ENCODE measurements at places on chromosomes 5 and 9. TPM values are rescaled to one million over a fixed set of nuclear protein-coding genes. Genes with fewer than 3 reads are reported as not detected.

GRCh38 chr5:132776938-132777208 is 166 bp downstream of the SEPTIN8 start:
- H3K27ac ChIP-seq, result peak overlapping the region; percentile 86
- DNase-seq, result no peak
- H3K4me1 ChIP-seq, result peaks cover 8% of the 10 kb centered on the region
- no peaks in the 10 kb centered on the region for H3K27me3 ChIP-seq

DNA sequence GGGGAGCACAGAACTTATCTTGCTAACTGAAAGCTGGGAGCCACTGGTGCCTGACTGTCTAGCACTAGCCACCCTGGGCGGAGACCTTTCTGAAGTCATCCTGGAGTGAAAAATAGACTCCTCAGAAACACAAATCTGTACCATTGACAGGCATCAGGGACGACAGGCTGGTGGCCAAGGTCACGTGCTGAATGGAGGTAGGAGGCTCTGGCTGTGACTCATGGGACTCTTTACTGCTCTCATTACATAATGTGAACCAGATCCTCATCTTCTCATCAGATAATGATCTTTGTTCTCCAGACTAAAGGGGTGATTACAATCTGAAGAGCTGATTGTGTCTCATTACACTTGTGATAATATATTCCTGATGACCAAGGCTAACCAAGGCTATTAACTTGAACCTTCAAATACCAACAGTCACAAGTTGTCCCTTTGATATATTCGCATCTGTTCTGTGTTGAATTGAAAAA is 91.8 kb downstream of the SEMA5A start:
- no peaks in the 10 kb centered on the region for H3K4me1 ChIP-seq
- H3K36me3 ChIP-seq, result no peaks in the 10 kb centered on the region
- H3K27me3 ChIP-seq, result no peaks in the 10 kb centered on the region
- no peak for DNase-seq
- H3K4me3 ChIP-seq, result no peak overlapping the region

GRCh38 chr9:84554069-84554664 is 115.4 kb upstream of the NTRK2 start:
- no peak overlapping the region for H3K27ac ChIP-seq
- no peak for DNase-seq
- no peak overlapping the region for H3K4me3 ChIP-seq
- H3K4me1 ChIP-seq, result no peaks in the 10 kb centered on the region

MSMP gene
- total RNA-seq, result not detected

GRCh38 chr5:44911501-44911900 is 102.8 kb downstream of the MRPS30 start:
- H3K4me3 ChIP-seq, result no peak overlapping the region
- H3K36me3 ChIP-seq, result no peaks in the 10 kb centered on the region
- H3K27me3 ChIP-seq, result no peaks in the 10 kb centered on the region

GRCh38 chr5:148437249-148437648 is 53.5 kb downstream of the FBXO38 start:
- H3K36me3 ChIP-seq, result peaks cover 7% of the 10 kb centered on the region
- H3K27me3 ChIP-seq, result no peaks in the 10 kb centered on the region
- no peak for DNase-seq
- no peak overlapping the region for H3K27ac ChIP-seq

SCGB3A2 gene
- not detected for total RNA-seq

GRXCR2 gene
- not detected for total RNA-seq

C1QTNF2 gene
- 1.5 TPM for total RNA-seq

GRCh38 chr5:23169660-23170416 is 316.7 kb upstream of the CDH12 start:
- H3K27ac ChIP-seq, result no peak overlapping the region
- no peak overlapping the region for H3K4me3 ChIP-seq
- DNase-seq, result no peak
- H3K27me3 ChIP-seq, result no peaks in the 10 kb centered on the region

LRRC19 gene
- not detected for total RNA-seq

FEM1C gene
- total RNA-seq, result 24.5 TPM

GDA gene
- total RNA-seq, result not detected

- H3K36me3 ChIP-seq, result peaks cover 55% of the 10 kb centered on the region
- no peak overlapping the region for H3K4me3 ChIP-seq
- no peaks in the 10 kb centered on the region for H3K4me1 ChIP-seq
- no peak overlapping the region for H3K27ac ChIP-seq
These were observed 46.2 kb downstream of the RNF145 start for GRCh38 chr5:159163027-159163700.

- H3K36me3 ChIP-seq, result no peaks in the 10 kb centered on the region
- H3K27ac ChIP-seq, result no peak overlapping the region
- peaks cover 6% of the 10 kb centered on the region for H3K4me1 ChIP-seq
- H3K4me3 ChIP-seq, result no peak overlapping the region
- DNase-seq, result no peak
- no peaks in the 10 kb centered on the region for H3K27me3 ChIP-seq
These were observed 7.2 kb upstream of the DNAJB5 start for GRCh38 chr9:34982361-34982760.

DNA sequence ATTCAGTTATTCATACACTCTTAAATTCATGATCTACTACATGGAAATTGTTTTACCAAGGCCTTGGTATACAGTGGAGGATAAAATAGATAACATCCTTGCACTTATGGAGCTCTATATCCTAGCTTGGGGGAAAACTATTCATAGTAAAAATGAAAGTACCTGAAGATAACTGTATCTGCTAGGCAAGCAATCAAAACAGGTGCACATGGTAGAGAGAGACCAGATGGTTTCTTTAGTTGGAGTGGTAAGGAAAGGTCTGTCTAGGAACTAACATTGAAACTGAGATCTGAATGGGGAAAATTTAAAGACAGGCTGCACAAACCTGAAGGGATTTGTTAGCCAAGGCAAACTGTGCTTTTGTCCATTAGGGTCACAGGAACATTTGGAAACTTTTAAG is 11.1 kb upstream of the SLCO4C1 start:
- DNase-seq, result no peak
- no peaks in the 10 kb centered on the region for H3K36me3 ChIP-seq
- H3K27me3 ChIP-seq, result no peaks in the 10 kb centered on the region
- no peaks in the 10 kb centered on the region for H3K4me1 ChIP-seq
- H3K4me3 ChIP-seq, result no peak overlapping the region

PCDHB16 gene
- total RNA-seq, result 9.2 TPM

- H3K36me3 ChIP-seq, result peaks cover 20% of the 10 kb centered on the region
- no peaks in the 10 kb centered on the region for H3K27me3 ChIP-seq
- H3K27ac ChIP-seq, result no peak overlapping the region
- no peak for DNase-seq
- no peak overlapping the region for H3K4me3 ChIP-seq
These were observed 7.7 kb downstream of the TRIM32 start for GRCh38 chr9:116694785-116695291.

DNA sequence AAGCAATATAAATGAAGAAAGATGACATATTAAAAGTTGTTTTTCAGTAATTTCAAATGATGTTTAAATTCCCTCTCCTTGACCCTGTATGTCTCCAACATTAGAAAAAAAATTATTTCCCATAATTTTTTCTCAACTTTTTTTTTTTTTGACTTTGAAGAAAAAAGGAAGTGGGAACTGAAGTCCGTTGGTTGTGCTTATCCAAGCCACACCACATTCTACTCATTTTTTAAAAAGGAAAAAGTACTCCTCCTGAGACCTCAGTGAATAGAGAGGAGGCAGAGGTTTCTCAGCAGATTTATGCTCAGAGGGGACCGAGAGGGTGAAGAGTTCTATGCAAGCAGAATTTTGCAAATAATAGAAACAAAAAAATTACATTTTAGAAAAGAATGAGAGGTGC is 123.3 kb downstream of the PCSK5 start:
- H3K27me3 ChIP-seq, result no peaks in the 10 kb centered on the region
- no peak overlapping the region for H3K4me3 ChIP-seq
- no peak overlapping the region for H3K27ac ChIP-seq
- H3K4me1 ChIP-seq, result no peaks in the 10 kb centered on the region

DNA sequence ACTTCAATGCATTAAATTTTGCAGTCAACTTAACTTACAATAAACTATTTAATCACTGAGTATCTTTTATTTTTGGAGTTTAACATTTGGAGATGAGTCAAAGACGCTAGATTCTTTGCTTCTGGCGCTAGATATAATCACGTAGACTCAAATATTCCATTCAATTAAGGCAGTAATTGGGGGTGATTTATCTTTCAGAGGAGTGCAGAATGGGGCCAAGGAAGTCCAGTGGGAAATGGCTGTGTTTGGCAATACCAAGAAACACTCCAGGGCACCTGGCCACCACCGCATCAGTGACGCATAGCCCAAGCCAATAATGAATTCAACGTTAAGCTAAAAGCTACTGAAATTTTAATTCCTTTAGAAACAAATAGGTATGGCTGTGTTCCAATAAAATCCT is 81.2 kb downstream of the PHAX start:
- no peak overlapping the region for H3K4me3 ChIP-seq
- H3K27me3 ChIP-seq, result no peaks in the 10 kb centered on the region
- H3K27ac ChIP-seq, result no peak overlapping the region
- no peaks in the 10 kb centered on the region for H3K4me1 ChIP-seq
- DNase-seq, result no peak

- no peak overlapping the region for H3K4me3 ChIP-seq
- H3K4me1 ChIP-seq, result no peaks in the 10 kb centered on the region
- H3K27me3 ChIP-seq, result no peaks in the 10 kb centered on the region
- H3K36me3 ChIP-seq, result no peaks in the 10 kb centered on the region
- DNase-seq, result no peak
These were observed 35.5 kb upstream of the ISL1 start for GRCh38 chr5:51347704-51348103.

DNA sequence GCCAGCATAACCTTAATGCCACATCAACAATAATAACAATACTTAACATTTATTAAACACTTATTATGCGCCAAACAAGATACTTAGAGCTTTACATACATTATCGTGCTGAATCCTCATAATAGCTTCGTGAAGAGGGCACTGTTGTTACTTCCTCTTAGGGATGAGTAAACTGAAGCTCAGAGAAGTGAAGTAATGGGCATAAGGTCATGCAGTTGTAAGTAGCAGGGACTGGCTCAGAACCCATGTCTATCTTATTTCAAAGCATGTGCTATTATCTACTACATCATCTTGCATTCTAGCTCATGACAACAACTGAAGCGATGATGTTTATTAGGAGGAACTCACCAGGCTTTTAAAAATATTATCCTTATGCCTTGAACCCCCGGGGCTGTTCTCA is 34.9 kb upstream of the PPP3R2 start:
- no peaks in the 10 kb centered on the region for H3K36me3 ChIP-seq
- no peaks in the 10 kb centered on the region for H3K4me1 ChIP-seq
- H3K27ac ChIP-seq, result no peak overlapping the region

CBY3 gene
- total RNA-seq, result not detected

GRCh38 chr5:160555971-160556631 is 134.4 kb downstream of the PTTG1 start:
- no peaks in the 10 kb centered on the region for H3K27me3 ChIP-seq
- DNase-seq, result no peak
- no peaks in the 10 kb centered on the region for H3K36me3 ChIP-seq
- no peaks in the 10 kb centered on the region for H3K4me1 ChIP-seq
- H3K4me3 ChIP-seq, result no peak overlapping the region

LCP2 gene
- total RNA-seq, result 27.5 TPM

ARHGEF39 gene
- 0.20 TPM for total RNA-seq

LSM11 gene
- total RNA-seq, result 3.3 TPM

- no peak for DNase-seq
- H3K4me1 ChIP-seq, result no peaks in the 10 kb centered on the region
- no peak overlapping the region for H3K27ac ChIP-seq
- peaks cover 1% of the 10 kb centered on the region for H3K27me3 ChIP-seq
These were observed 4.5 kb upstream of the PALM2AKAP2 start for GRCh38 chr9:109775516-109775915.

NUP155 gene
- total RNA-seq, result 25.5 TPM

GRCh38 chr9:129139233-129139992 is 28.2 kb downstream of the PTPA start:
- no peaks in the 10 kb centered on the region for H3K27me3 ChIP-seq
- H3K4me3 ChIP-seq, result peak overlapping the region; percentile 47
- peaks cover 15% of the 10 kb centered on the region for H3K4me1 ChIP-seq
- DNase-seq, result peak; percentile 77
- peak overlapping the region; percentile 100 for H3K27ac ChIP-seq

GRCh38 chr5:45437752-45438151 is 258.4 kb downstream of the HCN1 start:
- H3K27ac ChIP-seq, result no peak overlapping the region
- no peaks in the 10 kb centered on the region for H3K4me1 ChIP-seq
- H3K36me3 ChIP-seq, result no peaks in the 10 kb centered on the region
- H3K4me3 ChIP-seq, result no peak overlapping the region

DNA sequence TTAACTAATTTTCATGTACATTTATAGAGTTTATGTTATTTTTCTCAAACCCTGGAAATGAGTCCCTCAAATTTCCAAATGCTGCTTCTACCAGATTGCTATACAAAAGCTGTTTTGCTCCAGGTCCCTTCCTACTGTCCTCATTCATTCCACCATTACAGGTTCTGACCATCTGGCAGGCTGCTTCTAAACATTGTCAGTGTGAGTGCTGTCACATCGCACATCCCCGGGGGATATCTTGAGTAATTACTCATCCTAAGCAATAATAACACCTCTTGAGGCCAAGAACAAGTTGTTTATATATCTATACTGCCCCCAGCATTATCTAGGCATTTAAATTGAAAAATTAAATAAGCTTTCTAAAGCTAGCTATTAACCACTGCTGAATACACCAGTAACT is 1675.3 kb upstream of the CDH6 start:
- no peak overlapping the region for H3K27ac ChIP-seq
- H3K27me3 ChIP-seq, result no peaks in the 10 kb centered on the region
- H3K4me1 ChIP-seq, result no peaks in the 10 kb centered on the region
- no peak overlapping the region for H3K4me3 ChIP-seq

DNA sequence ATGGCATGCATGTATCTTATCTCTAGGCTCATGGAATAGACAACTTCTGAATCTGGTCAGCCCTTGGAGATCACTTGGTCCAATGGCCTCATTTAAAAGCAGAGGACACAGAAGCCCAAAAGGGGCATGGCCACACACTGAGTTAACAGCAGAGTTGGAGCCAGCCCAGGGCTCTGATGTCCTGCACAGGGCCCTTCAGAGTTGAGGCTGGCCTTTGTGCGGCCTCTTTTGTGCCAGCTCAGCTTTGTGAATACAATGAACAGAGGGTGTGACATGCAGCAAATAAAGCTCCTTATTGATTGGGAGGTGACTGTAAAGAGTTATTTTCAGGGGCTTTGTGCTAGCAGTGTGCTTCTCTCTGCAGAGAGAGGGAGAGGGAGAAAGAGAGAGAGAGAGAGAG is 150.1 kb upstream of the STK32A start:
- no peak for DNase-seq
- no peak overlapping the region for H3K4me3 ChIP-seq
- H3K4me1 ChIP-seq, result no peaks in the 10 kb centered on the region
- no peaks in the 10 kb centered on the region for H3K27me3 ChIP-seq
- H3K36me3 ChIP-seq, result no peaks in the 10 kb centered on the region
- no peak overlapping the region for H3K27ac ChIP-seq

Data from tibial nerve (tissue), 4 donors.